CD4-positive, alpha-beta memory T cell (primary cell): ENCODE measurements at places on chromosomes 2 and 18.
A peak's percentile ranks its signal among the peaks of the same experiment; 100 is the strongest.

- no peak for DNase-seq
These were observed 10.7 kb downstream of the TNS1 start for GRCh38 chr2:217992061-217992460.

GRCh38 chr2:102004581-102004980 lies 12.8 kb downstream of the IL1R2 start:
- DNase-seq: no peak

- DNase-seq: no peak
These were observed 99.2 kb downstream of the NFATC1 start for GRCh38 chr18:79494936-79495335.

GRCh38 chr2:21249367-21249766 lies 125.6 kb downstream of the TDRD15 start:
- no peak for DNase-seq

DNA sequence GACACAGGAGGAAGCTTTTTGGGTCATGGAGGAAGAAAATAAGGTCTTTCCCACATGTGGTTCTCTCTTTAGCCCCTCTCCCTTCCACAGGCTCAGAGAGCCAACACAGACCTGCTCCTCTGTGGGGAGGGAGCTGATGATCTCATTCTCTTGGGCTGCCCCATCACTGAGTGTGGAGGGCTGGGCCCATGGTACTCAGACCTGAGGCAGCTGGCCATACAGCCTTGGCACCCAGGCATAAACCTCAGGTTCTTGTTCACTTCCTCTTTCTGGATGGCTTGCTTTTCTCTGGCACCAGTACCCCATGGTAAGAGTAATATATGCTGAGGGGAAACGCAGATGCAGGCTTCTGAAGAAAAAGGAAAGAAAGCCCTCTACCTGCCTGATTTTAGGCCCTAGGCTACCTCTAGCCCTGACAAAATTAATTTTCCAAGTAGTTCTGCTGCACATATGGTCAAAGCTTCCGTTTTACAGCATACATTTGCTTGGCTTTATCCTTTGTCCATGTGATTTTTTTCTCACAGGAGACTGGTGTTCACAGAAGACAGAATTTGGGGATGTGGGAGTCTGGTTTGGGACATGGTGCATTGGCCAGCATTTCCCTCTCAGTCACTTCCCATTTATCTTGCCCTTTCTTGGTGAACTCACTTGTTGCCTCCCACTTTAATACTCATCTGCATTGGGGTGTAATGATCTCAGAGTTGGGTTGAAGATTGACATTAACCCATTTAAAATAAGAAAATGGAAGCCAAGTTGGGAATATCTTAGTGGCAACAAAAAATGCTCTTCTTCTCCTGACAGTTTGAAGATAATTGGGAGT lies 11.1 kb downstream of the DHRS9 start:
- no peak for DNase-seq

- DNase-seq: no peak
These were observed 341.4 kb downstream of the LPIN1 start for GRCh38 chr2:12087671-12088380.

DNA sequence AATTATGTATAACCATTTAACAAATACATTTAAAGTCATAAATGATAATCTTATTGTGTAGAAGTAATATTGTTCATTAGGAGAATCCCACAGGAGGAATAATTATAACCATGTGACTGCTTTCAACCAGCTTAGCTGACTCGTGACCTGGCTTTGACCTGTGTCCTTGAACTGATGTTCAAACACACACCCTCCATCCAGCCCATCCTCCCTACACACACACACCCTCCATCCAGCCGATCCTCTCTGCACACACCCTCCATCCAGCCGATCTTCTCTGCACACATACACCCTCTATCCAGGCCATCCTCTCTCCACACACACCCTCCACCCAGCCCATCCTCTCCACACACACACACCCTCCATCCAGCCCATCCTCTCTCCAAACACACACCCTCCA lies 83.5 kb downstream of the EIPR1 start:
- DNase-seq: no peak

GRCh38 chr18:8493141-8493540 lies 116.1 kb upstream of the RAB12 start:
- DNase-seq: no peak

- no peak for DNase-seq
These were observed 13.6 kb downstream of the DHRS9 start for GRCh38 chr2:169082995-169083394.

- no peak for DNase-seq
These were observed 101.4 kb downstream of the MEIS1 start for GRCh38 chr2:66536290-66536673.

DNA sequence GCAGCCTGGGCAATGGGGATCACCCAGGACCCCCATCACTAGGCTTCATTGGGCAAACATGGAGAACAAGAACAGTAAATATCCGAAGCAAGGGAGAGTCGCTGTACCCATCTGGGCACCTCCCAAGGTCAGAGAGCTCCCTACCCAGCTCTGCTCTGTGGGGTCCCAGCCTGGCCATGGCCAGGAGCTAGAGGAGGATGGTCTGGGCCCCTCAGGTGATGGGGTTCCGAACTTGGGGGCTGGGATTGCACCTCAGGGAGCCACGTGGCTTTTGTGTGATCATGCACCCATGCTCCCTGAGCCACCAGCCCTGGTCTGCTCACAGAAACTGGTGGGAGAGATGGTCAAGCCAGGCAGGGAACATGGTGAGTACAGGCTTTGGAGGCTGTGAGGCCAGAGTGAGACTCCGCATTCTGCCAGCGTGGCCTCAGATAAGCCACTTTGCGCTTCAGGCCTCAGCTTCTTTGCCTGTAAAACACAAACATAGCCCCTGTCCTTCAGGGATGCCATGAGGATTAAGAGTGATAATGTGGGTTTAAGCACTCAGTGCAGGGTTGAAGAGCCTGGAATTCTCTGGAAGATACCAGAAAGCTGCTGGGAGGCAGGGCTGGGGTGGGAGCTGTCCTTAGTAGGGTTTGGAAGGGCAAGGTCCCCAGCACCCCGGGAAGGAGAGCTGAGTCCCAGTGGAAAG lies 3.0 kb upstream of the NMUR1 start:
- DNase-seq: no peak

GRCh38 chr2:69380072-69380917 lies 6.7 kb downstream of the GFPT1 start:
- no peak for DNase-seq

DNA sequence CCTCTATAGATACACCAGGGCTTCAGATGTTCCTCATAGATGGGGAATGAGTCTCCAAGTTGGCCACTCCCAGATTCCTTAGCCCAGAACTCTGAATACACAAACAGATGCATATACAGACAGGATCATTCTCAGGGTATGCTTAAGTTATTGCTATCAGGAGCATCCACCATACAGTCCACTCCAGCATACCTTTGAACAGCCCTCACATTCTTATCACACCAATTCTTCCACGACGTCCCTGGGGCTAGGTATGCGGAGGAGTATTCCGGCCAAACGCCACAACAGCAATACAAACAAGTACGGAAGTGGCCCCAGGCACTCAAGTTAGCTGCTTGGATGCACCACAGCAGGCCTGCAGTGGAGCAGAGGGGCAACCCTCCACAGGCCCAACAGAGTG lies 312.5 kb upstream of the CHAC2 start:
- DNase-seq: no peak

GRCh38 chr2:189441709-189442074 lies 418 bp downstream of the WDR75 start:
- no peak for DNase-seq

GRCh38 chr2:237160271-237160919 lies 74.7 kb downstream of the COPS8 start:
- DNase-seq: no peak

DNA sequence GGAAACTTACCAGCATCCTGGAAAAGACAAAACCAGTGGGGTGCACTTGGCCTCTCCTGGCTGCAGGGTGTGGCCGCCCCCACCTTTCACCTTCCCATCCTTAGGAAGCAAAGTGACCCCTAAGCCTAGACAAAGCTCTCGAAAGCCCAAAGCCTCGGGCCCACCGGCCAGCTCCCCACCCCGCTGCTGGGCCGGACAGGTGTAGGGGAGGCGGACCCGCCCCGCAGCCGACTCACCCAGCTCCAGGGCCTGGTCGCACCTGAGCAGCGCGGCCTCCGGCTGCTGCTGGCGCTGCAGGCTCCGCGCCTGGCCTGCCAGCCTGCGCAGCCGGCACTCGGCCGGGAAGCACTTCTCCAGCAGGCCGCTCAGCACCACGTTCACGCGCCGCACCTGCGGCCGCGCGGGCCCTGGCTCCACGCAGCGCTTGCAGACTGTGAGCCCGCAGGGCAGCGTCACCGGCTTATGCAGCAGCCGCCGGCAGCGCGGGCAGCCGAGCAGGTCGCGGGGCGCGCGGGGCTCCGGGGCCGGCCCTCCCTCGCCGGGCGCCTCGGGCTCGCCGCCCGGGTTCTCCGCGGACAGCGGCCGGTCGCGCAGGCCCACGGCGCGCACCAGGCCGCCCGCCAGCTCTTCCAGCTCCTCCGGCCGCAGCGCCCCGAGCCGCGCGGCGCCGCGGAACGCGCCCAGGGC lies 979 bp downstream of the LONRF2 start:
- DNase-seq: peak; percentile 21

DNA sequence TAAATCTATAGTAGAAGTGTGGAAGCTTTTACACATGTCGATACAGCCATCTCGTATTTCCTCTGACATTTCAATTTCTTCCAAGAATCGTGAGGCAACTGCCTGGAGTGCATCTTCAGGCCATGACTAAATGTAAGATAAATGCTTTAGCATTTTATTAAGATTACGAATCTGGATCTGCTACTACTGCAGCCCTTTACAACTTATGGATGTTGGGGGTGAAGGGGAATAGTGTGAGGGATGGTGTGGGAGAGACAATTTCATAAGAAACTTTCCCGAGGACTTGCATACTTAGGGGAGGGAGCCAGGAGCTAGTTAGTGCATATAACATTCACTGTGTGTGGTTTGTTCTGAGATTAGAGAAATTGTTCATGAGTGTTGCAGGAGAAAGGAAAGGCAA lies 204.8 kb downstream of the SLC39A10 start:
- no peak for DNase-seq

GRCh38 chr2:134463699-134464022 lies 209.8 kb downstream of the MGAT5 start:
- no peak for DNase-seq

GRCh38 chr2:2579814-2580213 lies 248.7 kb upstream of the MYT1L start:
- DNase-seq: no peak

DNA sequence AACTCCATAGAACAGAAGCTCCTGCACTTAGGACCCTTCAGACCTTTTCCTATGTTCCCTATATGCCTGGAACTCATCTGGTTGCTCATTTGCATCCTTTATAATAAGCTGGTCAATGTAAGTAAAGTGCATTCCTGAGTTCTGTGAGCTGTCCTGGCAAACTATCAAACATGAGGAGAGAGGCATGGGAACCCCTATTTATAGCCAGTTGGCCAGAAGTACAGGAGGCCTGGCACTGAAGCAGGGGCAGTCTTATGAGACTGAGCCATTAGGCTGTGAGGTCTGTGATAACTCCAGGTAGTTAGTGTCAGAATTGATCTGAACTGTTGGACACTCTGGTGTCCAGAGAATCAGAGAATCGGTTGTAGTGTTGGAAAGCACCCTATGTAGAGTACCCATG lies 88.4 kb downstream of the EHD3 start:
- no peak for DNase-seq

GRCh38 chr2:241441492-241441891 lies 66.9 kb downstream of the STK25 start:
- no peak for DNase-seq

DNA sequence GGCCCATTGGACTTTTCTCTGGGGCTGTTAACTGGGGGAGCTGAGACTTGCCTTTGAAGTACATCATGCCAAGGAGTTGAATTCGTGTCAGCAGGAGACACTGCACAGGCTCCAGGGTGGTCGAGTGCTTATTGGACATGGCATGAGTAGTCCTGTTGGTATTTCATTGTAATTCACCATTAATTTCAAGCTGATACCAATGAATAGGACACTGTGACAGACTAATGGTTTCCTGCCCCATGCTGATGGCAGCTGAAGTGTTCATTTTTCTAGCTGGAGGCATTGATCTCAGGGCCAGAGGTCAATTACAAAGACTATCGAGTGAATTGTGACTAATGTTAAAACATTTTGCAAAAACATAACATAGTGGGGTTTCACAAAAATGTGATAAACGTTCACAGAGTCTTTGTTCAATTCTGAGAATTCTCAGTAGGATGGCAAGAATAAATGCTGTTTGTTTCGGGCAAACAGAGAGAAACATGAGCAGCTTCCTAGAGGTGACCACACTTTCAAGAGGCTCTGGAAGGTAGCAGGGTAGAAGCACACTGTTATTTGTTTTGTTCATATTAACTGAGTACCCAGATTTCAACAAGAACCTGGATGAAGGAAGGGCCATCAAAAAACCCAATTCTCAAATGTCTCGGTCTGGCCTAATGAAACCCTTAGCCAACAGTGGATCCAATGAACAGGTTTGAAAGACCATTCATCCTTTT lies 90.6 kb upstream of the ARL4C start:
- no peak for DNase-seq

DNA sequence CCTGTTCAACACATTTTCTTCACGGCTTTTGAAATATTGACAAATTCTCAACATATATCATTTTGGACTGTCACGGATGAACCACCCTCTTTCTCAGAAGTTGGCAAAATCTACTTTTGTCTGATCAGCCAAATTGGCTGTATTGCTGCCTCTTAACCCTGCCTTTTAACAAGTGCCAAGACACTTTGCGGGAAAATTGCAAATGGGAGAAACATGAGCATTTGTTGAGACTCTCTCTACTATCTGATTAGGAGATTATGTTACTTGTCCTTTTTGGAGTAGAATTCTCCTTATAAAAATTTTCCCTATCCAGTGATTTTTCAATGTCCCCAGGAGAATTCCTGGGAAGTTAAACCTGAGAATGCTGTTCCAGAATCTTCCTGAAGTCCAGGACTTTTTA lies 256.2 kb upstream of the ZSWIM2 start:
- DNase-seq: no peak

DNA sequence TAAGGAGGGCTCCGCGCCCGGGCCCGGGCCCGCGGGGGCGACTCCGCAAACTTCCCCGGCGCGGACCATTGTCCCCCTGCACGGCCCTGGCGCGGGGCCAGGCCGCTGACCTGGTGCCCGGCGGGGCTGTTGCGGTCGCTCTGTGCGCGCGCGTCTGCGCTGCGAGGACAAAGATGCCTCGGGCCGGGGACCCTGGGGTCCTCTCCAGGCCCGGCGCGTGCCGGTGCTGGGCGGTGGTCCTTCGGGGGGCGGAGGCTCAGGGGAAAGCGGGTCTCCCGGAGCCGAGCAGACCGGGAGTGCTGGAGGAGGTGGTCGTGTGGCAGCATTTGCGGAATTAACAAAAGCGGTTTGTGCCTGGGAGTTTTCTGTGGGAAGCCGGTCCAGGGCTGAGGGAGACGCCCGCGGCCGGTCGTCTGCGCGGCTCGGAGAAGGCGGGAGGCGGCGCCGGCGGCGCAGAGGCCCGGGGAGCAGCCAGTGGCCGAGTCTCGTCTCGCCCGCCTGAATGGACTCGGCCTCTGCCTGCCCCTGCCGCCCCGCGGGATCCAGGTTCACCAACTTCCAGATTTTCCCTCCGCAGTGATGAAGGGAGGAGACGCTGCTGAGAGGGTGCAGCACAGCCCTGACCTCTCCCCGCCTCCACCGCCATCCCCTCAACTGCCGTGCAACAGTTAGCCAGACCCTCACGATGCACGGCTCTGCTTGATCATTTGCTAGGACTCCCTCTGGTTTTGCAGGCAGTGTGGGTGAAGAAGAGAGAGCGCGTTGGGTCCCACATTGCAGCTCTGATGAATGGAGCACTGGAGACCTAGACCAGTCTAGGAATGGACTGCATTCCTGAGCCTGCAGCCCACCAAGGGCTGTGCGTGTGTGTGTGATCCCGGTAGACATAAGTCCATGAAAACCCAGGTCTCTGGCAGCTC lies 705 bp downstream of the EFR3B start:
- DNase-seq: peak; percentile 5
